K562 (cell line): ENCODE measurements at places on chromosomes 11 and 22. TPM values are rescaled to one million over a fixed set of nuclear protein-coding genes. Genes with fewer than 3 reads are reported as not detected.

The ATG2A gene
- 37.7 and 45.9 TPM in 2 replicates for total RNA-seq

The KCTD14 gene
- total RNA-seq, result 0.09 and 0.29 TPM in 2 replicates

The KRTAP5-11 gene
- total RNA-seq, result not detected in 2 replicates

The MPZL3 gene
- total RNA-seq, result 1.8 and 2.1 TPM in 2 replicates

The YPEL4 gene
- total RNA-seq, result 0.42 and 0.51 TPM in 2 replicates

The YPEL1 gene
- total RNA-seq, result 0.53 and 0.54 TPM in 2 replicates

The PTGDR2 gene
- 2.6 and 3.0 TPM in 2 replicates for total RNA-seq

The POGLUT3 gene
- 15.3 and 18.0 TPM in 2 replicates for total RNA-seq

The SHISAL1 gene
- not detected in 2 replicates for total RNA-seq

The C11orf16 gene
- total RNA-seq, result not detected in 2 replicates

The RAG2 gene
- total RNA-seq, result not detected in 2 replicates

The KCNJ1 gene
- total RNA-seq, result not detected in 2 replicates

The OR52A1 gene
- 0.11 TPM in 1 of 2 replicates, not detected in the other for total RNA-seq

The POU2AF3 gene
- not detected in 2 replicates for total RNA-seq

The PTH gene
- total RNA-seq, result not detected in 2 replicates

The MRE11 gene
- total RNA-seq, result 30.4 and 34.1 TPM in 2 replicates

The HIC2 gene
- total RNA-seq, result 104 and 117 TPM in 2 replicates

The KBTBD3 gene
- total RNA-seq, result 6.6 and 7.1 TPM in 2 replicates

The MRGPRX4 gene
- not detected in 2 replicates for total RNA-seq

The MGAT3 gene
- 11.4 and 11.5 TPM in 2 replicates for total RNA-seq

The KDM4E gene
- not detected in 2 replicates for total RNA-seq

The CHST1 gene
- 0.18 TPM in 1 of 2 replicates, not detected in the other for total RNA-seq

The SCT gene
- total RNA-seq, result not detected in 2 replicates

The CCDC89 gene
- not detected in 2 replicates for total RNA-seq

The CDC42BPG gene
- 7.4 and 8.8 TPM in 2 replicates for total RNA-seq

The C11orf52 gene
- total RNA-seq, result 0.29 and 0.69 TPM in 2 replicates

The MMP26 gene
- not detected in 2 replicates for total RNA-seq

The BTG4 gene
- not detected in 2 replicates for total RNA-seq

The CECR2 gene
- total RNA-seq, result 0.76 and 1.00 TPM in 2 replicates

The LARGE2 gene
- 12.6 and 14.1 TPM in 2 replicates for total RNA-seq

The KCNE3 gene
- 5.9 and 6.2 TPM in 2 replicates for total RNA-seq

The OAF gene
- total RNA-seq, result 20.8 and 21.6 TPM in 2 replicates

The CDKN1C gene
- 21.1 and 21.9 TPM in 2 replicates for total RNA-seq

The MFRP gene
- total RNA-seq, result not detected in 2 replicates

The SCGB2A2 gene
- total RNA-seq, result not detected in 2 replicates

The FOLH1 gene
- not detected in 2 replicates for total RNA-seq

The RAB36 gene
- 0.09 TPM in 1 of 2 replicates, not detected in the other for total RNA-seq

The TUB gene
- total RNA-seq, result not detected in 2 replicates

The NXPE1 gene
- 0.45 TPM in 1 of 2 replicates, not detected in the other for total RNA-seq
